Gastrocnemius medialis (tissue), 4 donors: ENCODE measurements at places on chromosomes 1 and 21. TPM values are rescaled to one million over a fixed set of nuclear protein-coding genes. Genes with fewer than 3 reads are reported as not detected.

DNA sequence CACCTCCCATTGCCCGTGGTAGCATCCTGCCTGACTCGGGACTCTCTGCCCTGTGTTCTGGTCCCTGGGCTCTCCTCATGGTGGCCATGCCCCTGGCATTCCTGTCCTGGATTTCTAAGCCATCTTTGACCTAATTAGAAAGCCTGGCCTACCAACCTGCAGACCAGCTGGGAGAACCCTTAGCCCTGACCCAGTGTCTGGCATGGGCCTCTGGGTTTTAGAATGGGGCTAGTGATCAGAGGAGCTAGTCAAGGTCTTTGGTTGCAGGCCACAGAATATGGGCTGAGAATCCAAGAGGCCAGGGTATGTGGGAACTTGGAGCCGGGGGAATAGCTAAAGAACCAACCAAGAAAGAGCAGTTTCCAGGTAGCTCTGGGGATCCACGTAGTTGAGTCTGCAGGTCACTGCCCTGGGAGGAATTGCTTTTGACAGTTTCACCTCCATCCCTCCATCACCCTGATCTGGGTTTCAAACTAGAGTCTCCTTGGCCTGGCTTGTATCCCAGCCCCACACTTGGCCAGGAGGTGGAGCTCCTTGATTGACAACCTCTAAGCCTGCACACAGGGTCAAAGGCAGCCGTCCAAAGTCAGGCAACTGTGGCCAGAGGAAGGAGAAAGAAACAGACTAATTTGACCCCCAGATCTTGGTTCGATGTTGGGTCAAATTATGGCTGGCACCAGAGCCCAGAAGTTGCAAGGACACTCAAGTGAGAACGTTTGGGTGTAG is 54.7 kb upstream of the ABCG1 start:
- DNase-seq = peak; percentile 62

The SPRR3 gene
- not detected for total RNA-seq

- no peak for DNase-seq
These were observed 12.6 kb downstream of the C1orf115 start for GRCh38 chr1:220702733-220703270.

DNA sequence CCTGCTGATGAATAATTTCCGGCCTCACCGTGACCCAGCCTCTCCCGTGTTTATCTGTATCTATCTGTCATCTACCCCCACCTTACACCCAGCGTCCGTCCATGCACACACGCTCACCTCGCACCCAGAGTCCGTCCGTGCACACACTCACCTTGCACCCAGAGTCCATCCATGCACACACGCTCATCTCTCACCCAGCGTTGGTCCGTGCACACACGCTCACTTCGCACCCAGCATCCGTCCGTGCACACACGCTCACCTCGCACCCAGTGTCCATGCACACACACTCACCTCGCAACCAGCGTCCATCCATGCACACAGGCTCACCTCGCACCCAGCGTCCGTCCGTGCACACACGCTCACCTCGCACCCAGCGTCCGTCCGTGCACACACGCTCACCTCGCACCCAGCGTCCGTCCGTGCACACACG is 25.0 kb upstream of the COL18A1 start:
- DNase-seq = no peak

- DNase-seq = no peak
These were observed 63.0 kb downstream of the HIVEP3 start for GRCh38 chr1:41855713-41856112.

DNA sequence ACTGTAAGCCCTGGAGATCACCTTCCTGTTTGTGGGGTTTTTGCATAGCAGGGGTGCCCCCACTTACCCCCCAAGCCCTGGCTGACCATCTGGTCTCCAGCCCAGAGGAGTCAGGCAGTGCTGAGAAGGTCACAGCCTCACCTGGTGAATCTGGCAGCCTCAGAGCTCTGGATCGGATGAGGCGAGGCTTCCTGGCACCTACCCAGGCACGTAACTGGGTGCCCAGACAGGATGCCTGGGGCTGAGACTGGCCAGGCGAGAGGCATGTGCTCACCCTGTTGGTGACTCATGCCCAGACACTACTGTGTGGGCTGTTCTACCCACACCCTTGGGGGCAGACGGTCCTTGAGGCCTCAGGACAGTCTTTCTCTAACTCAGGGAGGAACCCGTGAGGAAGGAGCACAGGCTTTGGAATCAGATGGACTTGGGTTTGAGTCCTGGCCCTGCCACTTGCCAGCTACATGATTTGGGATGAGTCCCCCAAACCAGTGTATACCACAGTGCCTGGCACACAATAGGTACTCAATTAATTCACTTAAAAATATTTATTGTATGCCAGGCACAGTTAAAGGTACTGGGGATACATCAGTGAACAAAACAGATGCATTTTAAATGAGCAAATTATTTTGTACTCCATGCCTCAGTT is 15.1 kb upstream of the PADI3 start:
- peak; percentile 66 for DNase-seq

- no peak for DNase-seq
These were observed 174.2 kb downstream of the LHX8 start for GRCh38 chr1:75308365-75308764.

DNA sequence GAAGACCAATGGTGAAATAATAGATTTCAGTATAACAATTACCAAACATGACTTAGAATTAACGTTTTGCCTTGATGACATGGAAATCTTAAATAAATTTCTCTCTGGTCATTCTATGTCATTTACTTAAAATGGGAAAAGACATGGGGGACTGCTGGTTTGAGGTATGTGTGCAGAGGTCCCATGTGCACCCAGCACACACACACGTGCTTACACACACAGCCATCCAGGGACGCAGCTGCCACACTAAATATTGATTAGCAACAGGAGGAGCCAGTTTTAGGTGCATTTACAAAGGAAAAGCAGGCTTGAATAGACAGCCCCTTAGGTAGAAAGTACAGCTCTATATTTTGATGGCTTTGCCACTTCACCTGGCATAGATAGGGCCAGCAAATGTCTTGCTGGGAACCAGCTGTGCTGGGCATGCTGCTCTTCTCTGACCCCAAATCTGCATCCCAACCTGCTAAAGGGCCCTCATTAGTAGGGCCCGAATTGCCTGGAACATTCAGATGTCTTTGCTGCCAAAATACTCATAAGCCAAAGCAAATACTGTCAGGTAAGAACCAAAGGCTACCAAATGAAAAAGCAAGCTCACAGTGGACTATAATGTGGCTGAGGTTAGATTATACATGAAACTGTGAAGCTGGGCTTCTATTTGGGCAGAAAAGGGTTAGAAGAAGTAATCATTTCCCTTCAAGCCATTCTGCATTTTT is 399.9 kb downstream of the HHAT start:
- DNase-seq = no peak

DNA sequence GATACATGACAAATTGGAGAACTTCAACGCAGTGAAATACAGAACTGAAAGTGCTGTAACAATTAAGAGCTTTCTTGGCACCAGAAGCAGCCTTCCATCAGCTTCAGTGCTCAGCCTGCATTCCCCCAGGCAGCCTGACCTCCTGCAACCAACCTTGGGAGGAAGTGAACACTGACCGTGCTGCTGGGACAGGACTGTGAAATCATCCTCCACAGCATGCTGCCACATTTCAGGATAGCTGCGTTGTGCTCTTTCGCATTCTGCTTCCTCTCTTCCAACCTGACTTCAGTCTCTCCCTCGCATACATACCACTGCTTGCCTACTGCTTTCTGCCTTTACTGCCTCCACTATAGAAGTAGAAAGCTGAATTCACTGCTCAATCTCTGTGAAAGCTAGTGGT is 388.6 kb downstream of the RWDD3 start:
- DNase-seq = no peak

The ATF3 gene
- total RNA-seq = 7.1 TPM

The PDZK1 gene
- total RNA-seq = not detected

The COG2 gene
- 21.5 TPM for total RNA-seq

DNA sequence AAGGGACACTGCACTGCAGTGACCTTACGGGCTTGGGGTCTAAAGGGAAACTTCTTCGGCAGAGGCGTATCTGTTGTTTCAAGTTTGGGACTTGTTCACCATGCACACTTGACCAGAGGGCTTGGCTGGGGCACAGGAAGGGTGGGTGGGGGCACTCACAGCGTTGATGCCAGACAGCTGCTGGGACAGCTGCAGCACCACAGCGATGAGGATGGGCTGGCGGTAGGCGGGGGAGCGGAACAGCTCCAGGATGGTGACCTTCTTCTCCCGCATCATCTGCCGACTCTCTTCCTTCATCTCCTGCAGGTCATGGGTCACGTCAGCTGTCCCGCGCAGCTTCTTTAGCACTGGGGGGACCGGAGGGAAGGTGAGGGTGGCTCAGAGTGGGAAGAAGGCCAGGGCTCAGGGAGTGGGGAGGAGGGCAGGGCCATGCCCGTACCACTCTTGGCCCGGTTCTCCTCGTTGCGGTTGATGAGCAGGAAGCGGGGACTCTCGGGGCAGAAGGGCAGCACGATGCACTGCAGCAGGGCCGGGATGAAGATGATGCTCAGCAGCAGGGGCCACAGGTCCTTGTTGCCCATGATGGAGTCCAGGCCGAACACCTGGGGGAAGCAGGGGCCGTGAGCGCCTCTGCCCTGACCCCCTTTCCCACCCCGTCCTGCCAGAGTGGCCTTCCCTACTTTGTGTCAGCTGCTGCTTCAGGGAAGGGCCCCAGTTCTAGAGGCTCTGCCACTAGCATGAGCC is 29.1 kb downstream of the SLC2A1 start:
- DNase-seq = no peak

- DNase-seq = no peak
These were observed 23.9 kb upstream of the FAAH start for GRCh38 chr1:46370214-46370633.

The DYNLT5 gene
- total RNA-seq = not detected

DNA sequence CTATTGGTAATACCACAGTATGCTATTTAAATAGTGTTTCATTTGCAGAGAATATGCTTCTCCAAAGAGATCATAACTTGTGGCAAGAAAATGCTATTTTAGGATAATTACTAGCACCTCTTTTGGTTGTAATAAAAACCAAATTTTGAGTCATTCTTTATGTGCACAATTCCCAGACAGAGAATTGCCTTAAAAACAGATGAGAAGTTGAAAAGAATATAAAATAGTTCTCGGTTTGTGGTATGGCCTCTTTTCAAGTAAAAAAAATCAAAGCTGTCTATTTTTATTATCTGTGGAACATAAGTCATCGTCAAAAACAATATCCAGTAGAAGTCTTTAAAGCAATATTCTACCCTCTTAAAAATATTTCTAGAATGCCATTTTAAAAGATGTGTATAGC is 185.9 kb downstream of the GREM2 start:
- DNase-seq = no peak

The ZSCAN20 gene
- total RNA-seq = 5.3 TPM

GRCh38 chr1:29752141-29752540 is 515.8 kb downstream of the PTPRU start:
- no peak for DNase-seq

GRCh38 chr1:203456577-203456976 is 19.0 kb upstream of the PRELP start:
- DNase-seq = no peak

The ZNF670 gene
- total RNA-seq = 0.49 TPM

DNA sequence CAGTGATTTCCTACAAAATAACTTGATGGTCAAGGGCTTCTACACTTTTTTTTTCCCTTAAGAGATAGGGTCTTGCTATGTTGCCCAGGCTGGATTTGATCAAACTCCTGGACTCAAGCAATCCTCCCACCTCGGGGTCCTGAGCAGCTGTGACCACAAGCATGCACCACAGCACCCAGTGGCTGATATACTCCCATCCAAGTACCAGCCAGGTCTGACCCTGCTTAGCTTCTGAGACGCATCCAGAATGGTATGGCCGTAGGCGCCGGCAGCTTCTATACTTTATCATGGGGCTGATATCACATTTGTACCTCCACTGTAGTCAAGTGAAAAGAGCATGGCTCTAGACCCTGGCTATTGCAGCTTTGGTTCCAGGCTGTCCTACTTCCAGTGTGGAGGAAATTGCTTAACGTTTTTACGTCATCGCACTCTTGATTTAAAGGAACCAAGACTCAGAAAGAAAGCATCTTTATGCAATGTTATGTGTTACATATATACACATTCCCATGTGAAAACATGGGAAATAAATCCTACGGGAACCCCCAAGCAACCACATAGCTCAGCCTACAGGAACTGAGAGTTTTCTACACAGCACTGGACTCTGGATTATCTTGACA is 39.5 kb downstream of the PDPN start:
- no peak for DNase-seq

DNA sequence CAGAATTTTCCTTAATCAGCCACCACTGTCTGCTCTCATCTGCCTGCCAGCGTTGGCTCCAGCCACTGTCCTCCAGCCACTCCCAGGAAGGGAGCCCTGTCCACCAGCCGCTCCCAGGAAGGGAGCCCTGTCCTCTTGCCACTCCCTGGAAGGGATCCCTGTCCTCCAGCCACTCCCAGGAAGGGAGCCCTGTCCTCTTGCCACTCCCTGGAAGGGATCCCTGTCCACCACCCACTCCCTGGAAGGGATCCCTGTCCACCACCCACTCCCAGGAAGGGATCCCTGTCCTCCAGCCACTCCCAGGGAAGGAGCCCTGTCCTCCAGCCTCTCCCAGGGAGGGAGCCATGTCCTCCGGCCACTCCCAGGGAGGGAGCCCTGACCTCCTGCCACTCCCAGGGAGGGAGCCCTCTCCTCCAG is 726.5 kb downstream of the PTPRU start:
- no peak for DNase-seq

The PLA2G2C gene
- not detected for total RNA-seq

DNA sequence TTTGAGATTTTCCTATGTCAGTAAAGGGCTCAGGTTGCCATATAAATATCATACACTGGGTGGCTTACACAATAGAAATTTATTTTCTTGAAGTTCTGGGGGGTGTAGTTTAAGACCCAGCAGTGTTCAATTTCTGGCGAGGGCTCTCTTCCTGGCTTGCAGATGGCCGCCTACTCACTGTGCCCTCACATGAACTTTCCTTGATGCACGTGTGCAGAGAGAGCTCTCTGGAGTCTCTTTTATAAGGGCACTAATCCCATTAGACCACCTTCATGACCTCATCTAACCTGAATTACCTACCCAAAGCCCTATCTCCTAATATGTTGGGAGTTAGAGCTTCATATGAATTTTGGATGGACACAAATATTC is 21.1 kb downstream of the TMEM51 start:
- no peak for DNase-seq

DNA sequence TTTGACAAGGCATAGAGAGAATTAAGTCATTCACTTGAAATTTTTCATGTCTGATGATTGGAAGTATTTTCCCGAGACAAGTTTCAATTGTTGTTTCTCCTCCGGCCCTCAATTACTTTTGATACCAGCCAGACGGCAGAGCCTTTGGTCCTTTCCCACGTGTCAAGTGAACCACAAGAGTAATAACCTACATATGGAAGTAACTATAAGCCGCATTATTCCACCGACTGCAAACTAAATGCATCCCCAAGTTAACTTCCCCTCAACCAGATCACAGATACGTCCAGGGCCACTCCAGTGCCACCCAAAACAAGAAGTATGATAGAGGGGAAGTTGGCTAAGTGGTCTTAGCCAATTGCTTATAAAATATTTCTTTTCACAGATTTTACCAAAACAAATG is 20.2 kb downstream of the COLGALT2 start:
- no peak for DNase-seq

- DNase-seq = no peak
These were observed 15.0 kb upstream of the ZMYM6 start for GRCh38 chr1:35046730-35047129.
